Stimulated activated CD8-positive, alpha-beta memory T cell treated with anti-CD3 and anti-CD28 coated beads, Interleukin-4, amount 100 ng/mL, for 4 hours (primary cell): ENCODE measurements at places on chromosomes 2 and 18.

- no peak for DNase-seq
Measured at GRCh38 chr18:25234740-25235345, 117.1 kb downstream of the ZNF521 start.

- no peak for DNase-seq
Measured at GRCh38 chr2:28470759-28471158, 25.1 kb upstream of the PLB1 start.

DNA sequence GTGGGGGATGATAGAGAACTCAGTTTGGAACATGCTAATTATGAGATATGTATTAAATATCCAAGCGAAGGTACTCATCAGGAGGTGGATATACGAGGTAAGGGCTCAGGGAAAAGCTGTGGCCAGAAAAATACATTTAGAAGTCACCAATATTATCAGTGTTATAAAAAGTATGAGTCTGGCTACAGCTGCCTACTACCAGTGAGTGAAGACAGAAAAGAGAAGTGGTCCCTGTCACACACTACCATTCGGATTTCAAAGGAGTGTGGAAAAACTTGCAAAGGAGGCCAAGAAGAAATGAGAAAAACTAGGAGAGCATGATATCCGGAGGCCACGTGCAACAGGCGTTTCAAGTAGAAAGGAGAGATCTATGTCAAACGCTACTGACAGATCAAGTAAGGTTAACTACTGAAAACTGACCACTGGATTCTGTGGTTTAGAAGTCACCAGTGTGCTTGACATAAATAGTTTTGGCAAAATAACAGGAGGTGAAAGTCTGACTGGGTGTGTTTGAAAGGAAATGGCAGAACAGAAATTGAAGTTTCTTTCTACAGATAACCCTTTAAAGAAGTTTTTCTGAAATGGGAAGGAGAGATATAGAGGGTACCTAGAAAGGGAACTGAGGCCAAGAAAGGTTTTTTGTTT, 118.7 kb upstream of the DNMT3A start:
- DNase-seq: no peak

DNA sequence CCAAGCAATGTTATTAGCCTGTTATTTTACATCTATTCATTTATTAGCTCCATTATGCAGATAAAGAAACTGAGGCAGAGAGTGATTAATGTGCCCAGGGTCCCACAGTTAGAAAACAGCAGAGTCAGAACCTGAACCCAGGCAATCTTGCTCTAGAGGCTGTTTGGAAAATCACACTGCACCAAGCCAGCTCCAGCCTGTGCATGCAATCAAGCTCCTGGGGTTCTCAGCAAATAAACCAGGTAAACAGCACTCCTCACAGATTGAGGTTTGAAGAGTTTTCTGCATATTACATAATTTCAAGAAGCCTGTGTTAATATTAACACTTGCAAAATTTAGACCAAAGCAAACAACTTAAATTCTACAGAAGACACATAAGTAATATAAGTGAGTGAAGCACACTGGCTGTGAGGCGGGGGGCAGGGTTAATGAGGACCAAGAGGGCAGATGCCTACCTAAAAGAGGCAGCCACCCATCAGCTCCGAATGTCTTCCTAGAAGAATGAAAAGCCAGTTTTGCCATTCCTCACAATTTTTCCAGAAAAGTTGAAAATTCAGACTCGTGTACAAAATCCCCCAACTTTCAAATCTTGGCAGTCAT, 35.4 kb downstream of the CACNB4 start:
- no peak for DNase-seq

DNA sequence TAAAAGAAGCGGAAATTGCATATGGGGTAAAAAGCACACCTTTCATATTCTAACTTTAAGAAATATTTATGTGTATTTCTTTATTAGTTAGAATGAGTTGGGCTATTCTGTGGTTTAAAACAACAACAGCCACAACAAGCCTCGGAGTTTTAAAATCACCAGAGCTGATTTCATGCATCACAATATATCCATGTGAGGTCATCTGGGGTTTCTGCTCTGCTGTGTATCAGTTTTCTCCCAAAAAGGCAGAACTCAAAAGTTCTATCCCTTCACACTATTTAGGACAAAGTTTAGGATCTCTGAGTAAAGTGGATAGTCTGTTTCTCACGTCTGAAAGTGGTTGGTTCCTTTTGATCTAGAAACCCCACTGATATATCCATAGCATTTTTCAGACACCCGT, 601.5 kb upstream of the GCFC2 start:
- DNase-seq: no peak

GRCh38 chr2:151886241-151886640, 58.0 kb upstream of the ARL5A start:
- no peak for DNase-seq

DNA sequence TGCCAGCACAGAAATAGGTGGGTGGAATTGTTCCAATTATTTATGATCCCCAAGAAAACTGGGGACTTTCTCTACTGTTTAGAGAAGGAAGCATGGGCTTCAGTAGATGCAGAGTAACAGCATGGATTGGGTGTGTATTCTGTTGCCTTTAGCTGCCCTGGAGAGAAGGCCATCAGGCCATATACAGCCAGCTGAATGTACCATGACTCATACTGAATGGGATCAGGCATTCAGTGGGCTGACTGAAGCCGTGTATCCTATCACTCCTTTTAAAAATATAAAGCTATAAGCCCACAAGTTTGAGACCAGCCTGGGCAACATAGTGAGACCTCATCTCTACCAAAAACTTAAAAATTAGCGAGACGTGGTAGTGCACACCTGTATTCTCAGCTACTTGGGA, 16.7 kb upstream of the PLEKHM3 start:
- no peak for DNase-seq

DNA sequence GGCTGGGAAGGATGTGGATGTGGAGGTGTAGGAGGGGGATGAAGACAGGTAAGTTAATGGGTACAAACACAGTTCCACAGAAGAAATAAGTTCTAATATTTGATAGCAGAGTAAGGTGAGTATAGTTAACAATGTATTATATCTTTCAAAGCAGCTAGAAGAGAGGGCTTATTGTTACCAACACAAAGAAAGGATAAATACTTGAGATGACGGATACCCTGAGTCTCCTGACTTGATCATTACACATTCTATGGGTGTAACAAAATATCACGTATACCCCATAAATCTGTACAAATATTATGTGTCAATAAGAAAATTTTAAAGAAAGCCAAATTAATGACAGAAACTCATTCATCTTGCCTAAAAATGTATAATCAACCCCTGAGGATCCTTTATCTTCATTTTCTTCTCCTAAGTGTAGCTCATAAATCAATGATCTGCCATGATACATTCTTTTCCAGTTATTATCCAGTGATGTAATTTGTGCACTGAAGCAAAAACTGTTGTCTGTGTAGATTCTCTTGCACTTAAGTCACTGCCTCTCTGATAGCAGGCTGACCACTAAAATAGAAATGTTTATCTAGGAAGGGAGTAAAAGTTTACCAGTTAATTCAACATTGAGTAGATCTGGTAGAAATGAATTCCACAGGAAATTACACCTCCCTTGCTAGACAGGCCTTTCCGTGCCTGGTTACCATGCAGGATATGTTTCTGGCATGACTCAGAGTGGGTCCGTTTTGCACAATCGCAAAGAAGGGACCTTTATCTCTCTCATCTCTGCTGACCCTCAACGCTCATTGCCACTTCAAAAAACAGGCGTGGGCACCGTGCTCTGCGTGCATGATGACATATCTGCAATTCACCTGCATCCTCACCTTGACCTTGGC, 249.7 kb upstream of the NCKAP5 start:
- no peak for DNase-seq

GRCh38 chr2:234793212-234793785, 158.5 kb upstream of the SH3BP4 start:
- no peak for DNase-seq

- no peak for DNase-seq
Measured at GRCh38 chr2:5493256-5493655, 198.9 kb upstream of the SOX11 start.

DNA sequence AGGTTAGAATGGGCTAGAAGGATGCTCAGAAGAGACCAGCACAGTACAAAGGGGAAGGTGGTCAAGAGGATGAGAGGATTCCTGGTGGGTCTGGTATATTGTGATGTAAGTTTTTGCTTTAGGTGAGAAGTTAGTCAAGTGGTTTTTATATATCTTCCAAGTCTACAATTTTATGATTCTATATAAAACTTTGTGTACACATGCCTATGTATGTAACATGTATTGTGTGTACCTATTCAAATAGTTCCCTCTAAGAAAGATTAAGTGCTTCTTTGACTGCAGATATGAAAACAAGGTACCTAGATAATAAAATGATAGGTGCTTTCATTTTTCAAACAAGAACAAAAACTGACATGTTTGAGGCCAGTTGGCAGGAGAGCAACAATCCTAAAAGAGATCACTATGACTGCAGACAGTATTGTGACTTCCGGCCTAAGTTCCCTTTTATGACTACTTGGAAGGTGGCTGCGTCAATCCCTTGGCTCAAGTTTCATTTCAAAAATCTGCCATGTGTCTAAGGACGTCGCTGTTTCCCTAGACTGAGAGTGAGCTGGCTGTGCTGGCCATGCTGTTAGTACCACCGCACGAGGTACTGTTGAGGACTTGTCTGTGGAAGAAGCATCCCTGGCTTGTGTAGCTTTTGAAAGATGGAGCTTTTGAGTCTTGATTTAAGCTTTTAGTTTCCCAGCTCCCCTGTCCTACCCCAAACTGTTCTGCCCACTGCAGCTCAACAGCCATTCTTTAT, 123.1 kb downstream of the PRPF40A start:
- no peak for DNase-seq

GRCh38 chr2:231337807-231338759, 57.4 kb upstream of the B3GNT7 start:
- DNase-seq: no peak

GRCh38 chr2:50597206-50597605, 434.7 kb downstream of the NRXN1 start:
- no peak for DNase-seq

DNA sequence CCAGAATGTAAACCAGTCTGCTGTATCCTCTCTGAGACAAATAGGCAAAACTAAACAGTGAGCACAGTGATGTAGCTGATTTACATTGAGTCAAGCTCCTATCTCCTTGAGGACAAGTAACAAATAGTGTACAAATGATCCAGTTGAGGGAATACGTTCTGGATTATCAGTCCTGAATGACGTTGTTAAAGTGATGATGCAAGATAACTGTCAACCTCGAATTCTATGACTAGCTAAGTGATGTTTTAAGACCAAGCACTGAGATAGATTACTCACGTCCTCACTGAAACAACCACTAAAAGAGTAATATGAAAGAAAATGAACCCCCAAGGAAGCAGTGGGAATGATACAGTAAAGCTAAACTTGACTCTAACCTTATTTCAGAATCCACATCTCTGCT, 46.8 kb downstream of the SMC6 start:
- DNase-seq: no peak

- no peak for DNase-seq
Measured at GRCh38 chr18:55334875-55335274, 253.1 kb downstream of the TCF4 start.

DNA sequence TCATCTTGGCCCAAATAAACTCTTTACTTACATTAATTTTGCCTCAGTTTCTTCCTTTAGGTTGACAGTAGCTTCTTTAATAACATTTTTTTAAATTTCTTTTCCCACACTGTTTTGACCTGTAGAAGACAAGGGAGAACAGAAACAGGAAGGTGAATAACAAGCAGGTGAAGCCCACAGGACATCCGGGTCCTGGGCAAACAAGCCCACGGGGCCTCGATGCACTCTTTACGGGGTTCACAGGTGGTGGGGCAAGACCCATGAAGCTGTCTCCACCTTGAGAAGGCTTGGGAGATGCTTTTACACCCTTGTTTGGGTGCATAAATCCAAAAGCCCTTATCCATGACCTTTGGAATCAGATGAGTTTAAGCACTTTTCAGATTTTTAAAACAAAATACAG, 301.0 kb upstream of the MGAT5 start:
- DNase-seq: no peak

DNA sequence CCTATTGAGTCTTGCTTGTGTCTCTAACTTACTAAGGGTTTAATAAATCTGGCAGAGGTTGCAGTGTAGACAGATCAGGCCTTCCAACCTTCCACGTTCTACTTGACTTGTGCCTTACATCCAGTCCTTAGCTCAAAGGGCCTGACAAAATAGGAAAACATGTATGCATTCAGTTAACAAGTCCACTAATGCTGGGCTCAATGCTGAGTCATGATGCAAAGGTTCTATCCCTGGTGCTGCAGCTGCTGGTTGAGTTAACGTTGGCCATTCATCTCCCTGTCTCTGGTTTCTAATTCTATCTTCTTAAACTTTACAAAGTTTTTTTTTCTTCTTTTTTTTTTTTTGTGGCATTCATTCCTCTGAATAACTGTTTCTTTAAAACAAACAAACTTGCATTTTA, 46.3 kb upstream of the ITGB6 start:
- no peak for DNase-seq

DNA sequence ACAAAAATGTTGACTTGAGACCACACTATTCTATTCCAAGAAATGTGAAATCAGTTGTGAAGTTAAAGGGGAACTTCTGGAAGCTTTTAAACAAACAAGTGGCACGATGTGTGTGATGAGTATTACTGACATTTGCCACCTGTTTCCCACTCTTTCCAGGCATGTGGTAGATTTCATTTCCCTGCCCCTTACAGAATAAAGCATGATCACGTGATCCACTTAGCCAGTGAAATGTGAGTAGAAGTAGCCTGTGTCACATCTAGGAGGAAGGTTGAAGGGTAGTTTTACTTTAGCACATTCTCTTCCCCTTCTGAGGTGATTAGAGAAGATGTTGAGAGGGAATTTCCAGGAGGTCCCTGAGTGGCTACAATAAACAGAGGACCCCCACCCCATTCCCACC, 3.8 kb downstream of the COL4A4 start:
- DNase-seq: no peak

- DNase-seq: no peak
Measured at GRCh38 chr2:7601990-7602389, 684.8 kb downstream of the RNF144A start.

- DNase-seq: no peak
Measured at GRCh38 chr2:227796045-227796711, 17.5 kb upstream of the CCL20 start.

DNA sequence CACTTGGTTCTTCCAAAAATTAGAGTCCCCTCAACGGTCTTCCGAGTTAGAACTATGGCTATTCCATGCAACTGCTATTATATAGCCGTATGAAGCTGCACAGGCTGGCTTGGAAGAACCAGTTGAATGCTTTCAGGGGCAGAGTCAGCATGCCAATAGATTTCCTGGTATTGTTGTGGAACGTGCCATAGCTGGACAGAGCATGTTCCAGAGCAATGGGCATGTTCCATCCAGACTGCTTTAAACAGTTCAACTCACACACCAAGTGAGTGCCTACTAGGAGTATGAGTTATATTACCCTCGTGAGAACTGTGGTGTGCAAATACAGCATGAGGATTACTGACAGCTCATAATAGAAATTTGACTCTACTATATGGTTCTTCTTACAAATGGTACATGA, 682.0 kb downstream of the SATB2 start:
- DNase-seq: no peak

DNA sequence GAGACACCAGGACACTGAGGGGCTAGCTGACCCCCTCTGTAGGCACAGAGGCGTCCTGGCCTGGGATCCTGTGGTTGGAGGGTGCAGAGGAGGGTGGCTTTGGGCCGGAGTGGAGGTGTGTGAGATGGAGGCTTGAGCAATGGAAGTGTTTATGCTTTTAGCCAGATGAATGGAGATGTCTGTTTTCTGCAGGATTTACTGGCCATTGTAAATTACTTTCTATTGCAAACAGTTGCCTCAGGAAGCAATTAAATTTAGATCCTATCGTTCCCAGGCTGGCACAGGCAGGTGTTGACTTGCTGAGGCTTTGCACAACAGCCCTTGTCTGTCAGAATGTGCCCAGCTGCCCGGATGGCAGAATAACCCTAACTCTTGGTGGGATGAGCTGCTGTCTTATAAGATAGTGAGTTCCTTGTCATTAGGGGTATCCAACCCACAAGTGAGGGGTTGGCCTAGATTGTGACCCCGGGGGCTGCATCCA, 1.8 kb upstream of the ARID5A start:
- no peak for DNase-seq
